ENCODE measurements at places on chromosomes 1 and 21.

- DNase-seq, result no peak
Measured at GRCh38 chr1:51644533-51645197, 27.8 kb downstream of the OSBPL9 start.

DNA sequence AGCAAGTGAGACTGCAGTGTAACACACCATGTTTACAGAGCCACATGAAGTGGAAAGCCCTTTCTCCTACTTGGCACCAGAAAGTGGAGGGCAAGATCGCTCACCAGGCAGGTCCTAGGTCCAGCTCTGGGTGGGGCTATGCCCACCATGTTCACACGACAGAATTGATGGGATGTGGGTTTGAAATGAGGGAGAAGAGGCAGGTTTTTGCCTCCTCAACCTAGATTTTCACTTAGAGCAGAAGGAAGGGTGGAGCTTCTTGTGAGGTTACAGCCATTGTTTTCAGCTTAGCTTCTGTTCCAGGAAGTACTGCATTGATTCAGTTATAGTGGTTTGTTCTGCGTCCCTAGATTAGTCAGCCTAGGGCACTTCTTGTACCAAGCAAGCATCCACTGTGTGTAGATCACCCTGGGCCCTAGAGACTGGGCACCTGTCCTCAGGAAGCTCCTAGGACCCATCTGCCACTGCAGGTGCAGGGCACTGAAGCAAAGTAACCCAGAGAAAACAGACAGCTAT, 2.3 kb downstream of the CD53 start:
- peak; percentile 71 for DNase-seq

GRCh38 chr1:36845802-36846201, 188.5 kb downstream of the GRIK3 start:
- no peak for DNase-seq

DNA sequence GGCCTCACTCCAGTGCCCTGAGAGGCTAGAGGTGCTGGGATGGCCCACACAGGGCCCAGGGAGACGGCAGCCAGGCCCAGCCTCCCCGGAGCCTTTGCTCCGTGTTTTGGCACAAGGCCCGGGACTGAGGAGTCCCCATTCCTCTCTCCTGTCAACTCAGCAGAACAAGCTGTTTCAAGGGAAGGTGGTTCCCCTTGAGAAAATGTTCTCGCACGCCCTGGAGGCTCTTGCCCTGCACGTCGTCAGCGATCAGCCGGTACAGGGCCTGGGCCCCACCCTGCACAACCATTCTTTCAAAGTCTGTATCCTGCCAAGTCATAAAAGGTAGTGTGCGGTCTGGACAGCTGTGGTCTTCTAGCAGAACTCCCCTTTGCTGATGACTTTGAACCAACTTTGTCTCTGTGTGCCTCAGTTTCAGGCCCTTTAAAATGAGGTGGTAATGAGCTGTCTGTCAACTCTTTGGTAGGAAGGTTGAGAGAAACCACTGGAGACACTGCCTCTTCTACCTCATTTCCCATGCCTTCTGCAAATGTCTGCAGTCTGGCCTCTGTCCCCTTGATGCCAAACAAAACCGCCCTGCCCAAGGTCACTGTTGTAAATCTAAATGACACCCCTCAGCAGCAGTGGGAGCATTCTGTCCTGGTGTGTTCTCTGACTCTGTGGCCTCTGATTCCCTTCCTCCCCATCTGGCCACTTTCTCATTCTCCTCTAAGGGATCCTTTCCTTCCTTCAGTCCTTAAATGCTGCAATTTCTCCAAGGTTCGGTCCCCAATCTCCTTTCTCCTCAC, 138.6 kb upstream of the JUN start:
- DNase-seq, result peak; percentile 70

- no peak for DNase-seq
Measured at GRCh38 chr1:243962541-243962940, 88.5 kb upstream of the ZBTB18 start.

DNA sequence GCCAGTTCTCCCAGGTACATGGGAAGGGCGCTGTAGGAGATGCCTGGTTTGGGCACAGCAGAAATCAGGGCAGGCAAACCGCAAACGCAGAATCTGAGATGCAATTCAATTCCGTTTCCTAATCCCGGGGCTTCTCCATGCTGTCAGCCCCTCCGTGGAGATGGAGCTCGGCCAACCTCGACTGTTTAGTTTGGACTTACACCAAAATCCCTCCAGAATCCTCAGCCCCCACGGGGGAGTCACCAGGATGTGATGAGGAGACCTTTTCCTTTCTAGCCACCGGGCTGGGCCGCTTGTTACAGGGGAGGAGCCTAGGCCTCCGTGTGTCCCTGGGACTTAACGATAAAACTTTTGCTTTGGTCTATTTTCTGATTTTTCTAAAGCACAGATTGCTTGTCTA, 7.9 kb downstream of the SLC2A7 start:
- no peak for DNase-seq

- DNase-seq, result peak; percentile 96
Measured at GRCh38 chr1:167066333-167067122, 23.6 kb downstream of the GPA33 start.

GRCh38 chr1:22641906-22642636, 1.4 kb upstream of the C1QC start:
- peak; percentile 90 for DNase-seq

- DNase-seq, result no peak
Measured at GRCh38 chr1:231933711-231934626, 307.4 kb downstream of the DISC1 start.

- peak; percentile 87 for DNase-seq
Measured at GRCh38 chr1:223726380-223727001, 14.2 kb downstream of the CAPN2 start.

- no peak for DNase-seq
Measured at GRCh38 chr21:38970765-38971164, 165.0 kb downstream of the ETS2 start.

DNA sequence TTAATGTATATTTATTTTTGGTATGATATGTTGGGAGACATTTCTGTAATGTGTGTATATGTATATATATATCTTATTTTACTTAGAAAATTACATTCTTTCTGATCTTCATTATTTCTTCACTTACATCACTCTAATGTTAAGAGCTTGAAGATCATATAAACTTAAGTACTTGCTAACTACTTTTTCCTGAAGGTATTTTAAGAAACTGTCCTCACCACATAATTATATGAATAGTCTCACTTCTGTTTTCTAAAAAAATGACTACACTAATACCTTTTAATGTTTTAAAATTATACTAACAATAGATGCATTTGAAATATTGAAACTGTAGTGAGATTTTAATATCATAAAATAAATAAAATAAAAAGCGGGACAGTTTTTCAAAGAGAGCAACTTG, 377.1 kb downstream of the LRRIQ3 start:
- DNase-seq, result no peak

- no peak for DNase-seq
Measured at GRCh38 chr1:233112186-233113008, 162.0 kb downstream of the NTPCR start.

DNA sequence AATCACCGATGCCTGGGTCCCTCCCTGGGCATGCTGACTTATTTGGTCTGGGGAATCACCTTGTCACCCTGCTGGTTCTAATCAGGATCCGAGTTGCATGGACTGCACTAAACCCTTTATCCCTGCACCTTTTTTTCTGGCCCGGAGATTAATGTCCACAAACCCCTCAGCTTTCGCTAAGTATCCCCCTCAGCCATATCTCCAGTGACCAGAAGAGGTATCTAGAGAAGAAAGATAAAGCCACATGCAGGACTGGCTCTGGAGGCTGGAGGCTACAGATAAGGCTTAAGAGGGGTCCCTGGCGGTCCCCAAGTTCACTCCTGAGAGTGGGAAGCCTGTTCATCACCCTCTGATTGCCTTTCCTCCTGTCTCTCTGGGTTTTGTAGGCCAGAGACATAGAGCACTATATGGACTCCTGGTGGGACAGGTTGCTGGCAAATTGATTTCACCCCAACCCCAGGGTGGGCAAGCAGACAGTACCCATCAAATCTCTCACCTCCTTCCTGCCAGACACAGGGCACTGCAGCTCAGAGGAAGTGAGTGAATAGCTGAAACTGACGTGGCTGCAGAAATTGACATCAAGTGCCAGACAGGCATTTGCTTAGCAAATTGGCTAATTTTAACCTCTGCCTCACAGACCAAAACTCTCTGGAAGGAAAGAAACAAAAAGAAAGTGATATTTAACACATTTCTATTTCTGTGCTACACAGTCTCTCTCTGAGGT, 38.8 kb downstream of the HMGB4 start:
- no peak for DNase-seq

DNA sequence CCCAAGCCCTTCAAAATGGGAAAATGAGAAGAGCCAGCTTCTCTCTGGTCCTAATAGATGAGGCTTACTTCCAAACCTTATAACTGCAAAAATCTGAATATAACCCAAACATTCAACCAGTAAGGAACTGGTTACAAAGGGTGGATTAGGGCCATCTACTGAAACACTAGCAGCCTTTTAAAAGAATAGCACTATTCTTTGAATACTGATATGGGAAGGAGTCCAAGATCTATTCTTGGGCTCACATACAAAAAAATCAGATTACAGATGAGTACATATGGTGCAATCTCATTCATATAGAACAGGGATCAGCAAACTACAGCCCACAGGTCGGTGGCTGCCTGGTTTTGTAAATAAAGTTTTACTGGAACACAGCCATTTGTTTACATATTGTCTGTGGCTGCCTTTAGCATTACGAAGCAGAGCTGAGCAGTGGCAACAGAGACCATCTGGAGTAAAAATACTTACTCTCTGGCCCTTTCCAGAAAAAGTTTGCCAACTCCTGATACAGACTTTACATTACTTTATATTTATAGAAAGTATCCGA, 167.7 kb downstream of the ZSCAN20 start:
- no peak for DNase-seq

DNA sequence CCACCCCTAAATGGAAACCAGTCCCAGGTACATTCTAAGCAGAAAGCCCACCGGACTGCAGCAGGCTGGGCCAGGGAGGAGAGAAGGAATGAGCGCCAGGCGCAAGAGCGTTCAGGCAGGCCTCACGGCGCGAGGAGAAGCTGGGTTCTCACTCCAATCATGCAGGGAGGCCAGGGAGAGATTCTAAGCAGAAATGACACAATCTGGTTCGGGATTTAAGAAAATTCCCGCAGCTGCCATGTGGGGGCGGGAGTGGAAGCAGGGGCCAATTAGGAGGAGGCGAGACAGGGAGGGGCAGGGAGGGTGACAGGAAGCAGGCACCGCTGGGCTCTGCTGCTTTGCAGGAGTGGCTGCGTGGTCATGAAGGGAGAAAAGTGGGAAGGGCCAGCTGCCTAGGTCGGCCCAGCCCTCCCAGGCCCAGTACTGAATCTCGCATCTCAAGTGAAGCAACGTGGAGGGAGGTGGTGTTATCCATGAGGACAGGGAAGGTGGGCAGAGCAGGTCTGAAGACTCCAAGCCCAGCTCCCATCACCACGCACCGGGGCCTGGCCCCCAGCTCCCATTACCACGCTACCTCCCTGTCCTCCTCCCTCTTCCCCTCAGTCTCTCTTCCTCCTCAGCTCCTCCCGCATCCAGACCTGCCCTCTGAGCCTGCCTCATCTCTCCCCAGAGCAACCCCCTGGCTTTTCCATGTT, 11.8 kb downstream of the NPHP4 start:
- DNase-seq, result no peak

GRCh38 chr1:237670302-237670701, 220.4 kb downstream of the ZP4 start:
- DNase-seq, result no peak

DNA sequence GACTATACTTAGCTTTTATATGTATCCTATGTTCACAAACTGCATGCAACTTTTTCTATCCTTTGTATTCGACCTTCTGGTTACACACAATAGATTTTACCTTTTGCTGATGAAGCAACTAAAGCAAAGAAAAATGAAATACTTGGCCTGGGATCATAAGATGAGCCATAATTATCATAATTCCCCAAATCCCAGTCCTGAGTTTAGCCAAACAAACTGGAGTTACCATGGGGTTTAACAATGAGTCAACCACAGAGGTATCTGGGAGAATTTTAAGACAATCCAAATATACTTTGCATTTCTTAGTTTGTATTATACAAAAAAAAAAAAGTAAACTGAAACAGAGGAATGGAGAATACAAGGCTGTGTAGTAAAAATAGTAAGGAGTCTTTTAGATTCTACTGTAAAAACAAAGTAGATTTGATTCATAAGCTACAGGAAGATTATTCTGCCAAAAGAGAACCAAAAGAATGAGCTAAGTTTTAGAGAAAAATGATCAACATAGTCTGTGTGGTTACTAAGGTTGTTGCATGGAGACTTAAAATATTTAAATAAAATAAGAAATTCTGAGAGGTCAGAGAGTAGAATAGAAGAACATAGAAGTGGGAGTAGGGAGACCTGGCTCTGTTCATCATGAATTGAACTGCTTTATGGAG, 60.4 kb upstream of the GORAB start:
- DNase-seq, result no peak

- no peak for DNase-seq
Measured at GRCh38 chr1:198598796-198599321, 40.0 kb upstream of the PTPRC start.

DNA sequence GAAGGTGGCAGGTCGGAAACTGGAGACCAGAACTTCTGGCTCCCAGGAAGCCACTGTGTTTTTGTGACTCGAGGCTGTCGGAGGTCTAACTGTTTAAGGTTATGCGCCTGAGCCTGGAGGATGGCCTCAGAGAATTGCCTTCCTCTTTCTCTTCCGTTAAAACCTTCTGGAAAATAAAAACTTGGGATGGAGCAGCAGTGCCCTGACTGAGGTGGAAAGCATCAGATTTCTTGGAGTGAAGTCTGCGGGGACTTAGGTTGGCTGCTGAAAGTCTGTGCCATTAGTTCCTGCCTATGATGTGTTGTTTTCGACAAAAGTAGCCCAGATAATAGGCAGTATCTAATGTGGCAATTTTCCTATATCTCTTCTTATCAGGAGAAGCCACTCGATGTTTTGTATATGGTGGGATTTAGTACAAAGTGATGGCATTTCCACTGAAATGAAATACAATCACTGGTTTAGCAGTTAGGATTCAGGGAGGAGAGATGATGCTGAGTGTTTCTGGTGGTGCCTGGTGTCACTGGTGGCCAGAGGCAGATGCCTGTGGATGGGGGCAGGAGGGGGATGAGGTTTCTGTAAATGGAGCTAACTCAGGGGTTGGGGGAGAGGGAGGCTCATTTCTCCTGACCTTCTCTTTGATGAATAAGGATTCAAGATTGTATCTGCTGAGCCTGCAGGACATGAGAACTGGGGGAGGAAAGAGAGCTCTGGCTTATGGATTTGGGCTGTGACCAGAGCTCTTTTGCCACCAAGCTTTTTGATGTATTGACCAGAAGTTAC, 150.8 kb downstream of the CAMTA1 start:
- no peak for DNase-seq

GRCh38 chr1:230713915-230714764, at the start of gene AGT:
Gene AGT, minus strand, starts transcription at chr1:230714122. Its CDS starts 3,299 bp downstream, at chr1:230710823.
- no peak for DNase-seq

GRCh38 chr1:51444096-51444495, 75.0 kb downstream of the EPS15 start:
- DNase-seq, result no peak

Measured in activated CD8-positive, alpha-beta memory T cell treated with anti-CD3 and anti-CD28 coated beads, Interleukin-2, amount 50 U/mL, for 48 hours (primary cell).